G401 (cell line): ENCODE measurements at places on chromosomes 4 and X. TPM values are rescaled to one million over a fixed set of nuclear protein-coding genes. Genes with fewer than 3 reads are reported as not detected.

DNA sequence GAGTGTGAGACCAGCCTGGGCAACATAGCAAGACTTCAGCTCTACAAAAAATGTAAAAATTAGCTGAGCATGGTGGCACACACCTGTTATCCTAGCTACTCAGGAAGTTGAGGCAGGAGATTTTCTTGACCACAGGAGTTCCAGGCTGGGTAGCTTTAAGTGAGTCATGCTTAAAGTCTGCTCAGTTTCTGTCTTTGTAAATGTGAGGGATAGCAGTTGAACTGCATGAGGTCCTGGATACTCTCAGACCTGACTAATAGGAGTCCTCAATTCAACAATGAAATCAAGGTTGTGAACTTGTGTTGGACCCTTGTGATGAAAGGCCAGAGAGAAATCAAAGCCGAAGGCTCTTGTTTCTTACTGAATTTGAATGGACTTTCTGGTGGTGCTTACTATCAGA is 45.2 kb downstream of the STARD8 start:
- DNase-seq = no peak

DNA sequence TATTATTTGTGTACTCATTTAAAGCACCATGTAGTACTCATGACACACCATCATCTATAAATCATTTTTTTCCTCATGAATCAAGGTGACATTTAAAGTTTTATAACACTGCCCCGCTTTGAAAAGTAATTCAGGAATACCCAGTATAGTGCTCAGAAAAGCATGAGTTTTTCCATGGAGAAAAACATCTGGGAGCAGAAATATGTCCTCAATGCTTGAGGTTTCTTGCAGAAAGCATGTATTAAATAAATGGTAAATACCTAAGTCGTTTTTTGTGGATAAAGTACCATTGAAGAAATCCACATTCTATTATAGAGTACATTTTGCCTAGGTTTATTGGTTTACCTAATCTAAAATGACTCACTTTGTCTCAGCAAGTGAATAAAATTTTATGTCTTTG is 66.2 kb downstream of the UBA6 start:
- no peak for DNase-seq

DNA sequence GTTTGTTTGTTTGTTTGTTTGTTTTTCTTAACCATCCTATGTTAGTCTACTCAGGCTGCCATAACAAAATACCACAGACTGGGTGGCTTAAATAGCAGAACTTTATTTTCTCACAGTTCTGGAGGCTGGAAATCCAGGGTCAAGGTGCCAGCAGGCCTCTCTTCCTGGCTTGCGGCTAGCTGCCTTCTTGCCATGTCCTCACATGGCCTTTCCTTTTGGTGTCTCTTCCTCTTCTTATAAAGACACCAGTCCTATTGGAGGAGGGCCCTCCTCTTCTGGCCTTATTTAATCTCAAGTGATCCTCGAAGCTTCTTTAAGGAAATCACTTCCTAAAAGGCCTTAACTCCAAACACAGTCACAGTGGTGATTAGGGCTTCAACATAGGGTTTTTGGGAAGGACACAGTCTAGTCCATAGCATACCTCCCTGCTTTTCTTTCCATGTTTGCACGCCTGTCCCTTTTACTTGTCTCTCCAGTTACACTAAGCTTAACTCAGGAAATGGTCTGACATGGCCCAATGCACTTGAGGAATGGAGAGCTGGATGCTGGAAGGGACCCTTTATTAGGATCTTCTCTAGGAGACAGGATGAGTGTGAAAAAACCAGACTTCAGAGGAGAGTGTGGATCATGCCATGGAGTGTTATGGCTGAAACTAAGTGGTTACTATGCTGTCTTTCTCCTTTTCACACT is 36.0 kb upstream of the MGST2 start:
- DNase-seq = no peak

DNA sequence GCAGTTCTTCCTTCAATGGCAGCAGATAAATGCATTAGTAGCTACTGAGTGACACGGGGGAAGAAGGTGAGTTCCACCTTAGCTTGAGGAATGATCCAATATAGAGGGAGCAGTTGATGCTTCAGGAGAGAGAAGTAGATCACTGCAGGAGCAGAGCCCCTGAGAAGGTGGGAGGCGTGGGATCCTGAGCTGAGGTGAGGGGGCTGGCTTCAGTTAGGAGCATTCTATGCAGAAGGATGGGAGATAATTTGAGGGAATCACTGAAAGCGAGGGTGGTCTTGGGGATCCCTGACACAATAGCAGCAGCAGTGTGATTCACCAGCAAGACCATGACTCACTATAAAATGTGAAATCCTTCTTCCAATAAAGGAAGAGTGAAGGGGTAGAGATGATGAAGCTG is 48.0 kb downstream of the XAGE2 start:
- no peak for DNase-seq

DNA sequence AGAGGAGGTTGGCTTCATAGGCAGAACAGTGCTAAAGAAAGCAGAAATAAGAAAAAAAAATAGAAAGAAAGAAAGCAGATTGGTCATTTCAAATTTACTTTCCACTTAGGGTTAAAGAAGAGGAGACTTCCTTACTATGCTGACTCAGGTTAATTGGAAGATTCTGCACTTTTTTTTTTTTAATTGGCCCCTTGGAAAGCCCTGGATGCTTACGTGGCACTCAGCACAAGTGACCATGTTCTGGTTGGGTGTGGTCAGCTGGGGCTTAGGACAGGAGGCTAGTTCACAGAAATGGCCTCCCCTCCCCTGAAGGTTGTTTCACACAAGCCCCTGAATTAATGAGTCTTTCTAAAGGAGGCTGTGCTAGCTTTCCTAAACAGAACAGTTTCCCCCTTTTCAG is 14.5 kb downstream of the MAGEA9B start:
- DNase-seq = no peak

DNA sequence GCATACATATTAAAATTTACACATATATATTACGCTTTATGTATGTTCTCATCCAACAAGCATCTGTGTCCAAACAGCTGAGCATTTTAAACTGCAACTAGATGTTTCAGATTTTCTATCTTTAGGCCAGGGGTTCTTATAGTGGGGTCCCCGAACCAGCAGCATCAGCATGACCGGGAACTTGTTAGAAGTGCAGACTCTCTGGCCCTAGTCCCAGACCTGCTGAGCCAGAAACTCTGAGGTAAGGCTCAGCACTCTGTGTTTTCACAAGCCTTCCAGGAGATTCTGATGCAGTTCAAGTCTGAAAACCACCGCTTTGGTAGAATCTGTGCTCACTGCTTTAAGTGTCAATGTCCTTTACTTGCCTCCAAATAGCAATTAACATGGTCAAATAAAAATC is 266.2 kb upstream of the CASK start:
- DNase-seq = no peak

DNA sequence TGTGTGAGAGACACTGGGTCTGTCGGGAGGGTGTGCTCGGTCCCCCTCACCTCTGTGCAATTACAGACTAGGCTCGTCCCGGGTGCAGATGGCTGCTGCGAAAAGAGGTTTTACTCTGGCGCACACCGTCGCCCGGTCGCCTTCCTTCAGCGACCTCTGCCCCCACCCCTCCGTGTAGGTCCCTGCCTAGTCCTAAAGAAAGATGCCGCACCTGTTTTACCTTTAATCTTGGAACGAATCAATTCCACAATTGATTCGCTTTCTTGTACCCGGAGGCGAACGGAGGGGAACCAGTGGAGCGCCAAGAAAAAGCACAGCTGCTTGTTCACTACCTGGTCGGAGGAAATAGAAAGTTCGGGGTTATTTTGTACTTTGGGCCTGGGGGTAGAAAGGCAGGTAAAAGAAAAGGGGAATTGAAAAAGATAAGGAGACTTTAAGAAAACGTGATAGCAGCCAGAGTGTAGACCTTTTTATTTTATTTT is 1.2 kb downstream of the NPNT start:
- DNase-seq = no peak

- DNase-seq = no peak
Measured at GRCh38 chr4:105895583-105896460, 551 bp downstream of the NPNT start.

GRCh38 chrX:11555759-11556158 is 110.0 kb downstream of the ARHGAP6 start:
- DNase-seq = no peak

DNA sequence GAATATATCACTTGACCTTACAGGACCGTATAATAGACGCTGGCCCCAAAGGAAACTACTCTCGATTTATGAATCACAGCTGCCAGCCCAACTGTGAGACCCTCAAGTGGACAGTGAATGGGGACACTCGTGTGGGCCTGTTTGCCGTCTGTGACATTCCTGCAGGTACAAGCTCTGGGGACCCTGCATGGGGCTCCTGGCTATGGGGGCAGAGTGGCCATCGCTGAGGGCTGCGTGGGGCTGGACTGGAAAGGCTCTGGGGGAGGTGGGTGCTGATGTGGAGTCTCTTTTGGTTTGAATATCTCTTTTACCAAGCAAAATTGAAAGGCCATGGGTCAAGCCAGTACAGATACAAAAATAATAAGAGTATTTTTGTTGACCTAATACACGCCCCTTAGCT is 33.9 kb downstream of the NELFA start:
- no peak for DNase-seq

- no peak for DNase-seq
Measured at GRCh38 chr4:132218406-132218805, 930.7 kb upstream of the PCDH10 start.

The STARD8 gene
- total RNA-seq = 0.31 and 0.98 TPM in 2 replicates

The LARP7 gene
- total RNA-seq = 30.8 and 50.0 TPM in 2 replicates
